Central memory CD8-positive, alpha-beta T cell (primary cell): ENCODE measurements at places on chromosomes 12 and 14.

GRCh38 chr14:58059126-58059525, 92.9 kb downstream of the ARMH4 start:
- H3K4me1 ChIP-seq = no peaks in the 10 kb centered on the region
- no peak for DNase-seq
- H3K27me3 ChIP-seq = peaks cover 47% of the 10 kb centered on the region
- no peak overlapping the region for H3K4me3 ChIP-seq

DNA sequence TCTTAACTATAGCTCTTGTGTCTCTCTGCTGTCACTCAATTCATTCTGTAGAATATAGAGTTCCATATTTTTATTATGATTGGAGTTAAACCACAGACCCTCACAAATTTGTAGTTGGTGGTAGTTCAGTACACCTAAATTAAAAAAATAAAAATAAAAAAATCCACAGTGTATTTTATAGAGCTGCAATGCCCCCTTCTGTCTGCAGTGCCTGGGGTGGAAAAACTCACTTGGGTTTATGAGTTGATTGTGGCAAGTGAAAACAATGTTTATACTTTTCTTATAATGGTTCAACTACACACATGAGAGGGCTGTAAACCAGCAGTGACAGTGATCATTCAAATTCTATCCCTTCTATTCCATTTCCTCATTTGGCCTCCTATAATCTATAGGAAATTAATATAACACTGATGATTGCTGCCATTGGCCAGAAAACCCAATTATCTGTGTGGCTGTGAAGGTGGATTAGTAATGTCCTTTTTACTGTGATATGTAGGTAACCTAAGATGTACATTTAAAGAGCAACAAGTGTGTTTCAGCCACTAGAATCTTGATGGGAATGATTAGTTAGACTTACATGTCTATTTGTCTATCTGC, 166.9 kb upstream of the LRIG3 start:
- H3K4me1 ChIP-seq = no peaks in the 10 kb centered on the region

- no peaks in the 10 kb centered on the region for H3K27me3 ChIP-seq
- H3K4me3 ChIP-seq = peak overlapping the region; percentile 73
- no peak for DNase-seq
- H3K36me3 ChIP-seq = peaks cover 5% of the 10 kb centered on the region
- peak overlapping the region; percentile 88 for H3K27ac ChIP-seq
- peaks cover 26% of the 10 kb centered on the region for H3K4me1 ChIP-seq
These were observed 113.6 kb upstream of the RAP1B start for GRCh38 chr12:68497107-68497506.

DNA sequence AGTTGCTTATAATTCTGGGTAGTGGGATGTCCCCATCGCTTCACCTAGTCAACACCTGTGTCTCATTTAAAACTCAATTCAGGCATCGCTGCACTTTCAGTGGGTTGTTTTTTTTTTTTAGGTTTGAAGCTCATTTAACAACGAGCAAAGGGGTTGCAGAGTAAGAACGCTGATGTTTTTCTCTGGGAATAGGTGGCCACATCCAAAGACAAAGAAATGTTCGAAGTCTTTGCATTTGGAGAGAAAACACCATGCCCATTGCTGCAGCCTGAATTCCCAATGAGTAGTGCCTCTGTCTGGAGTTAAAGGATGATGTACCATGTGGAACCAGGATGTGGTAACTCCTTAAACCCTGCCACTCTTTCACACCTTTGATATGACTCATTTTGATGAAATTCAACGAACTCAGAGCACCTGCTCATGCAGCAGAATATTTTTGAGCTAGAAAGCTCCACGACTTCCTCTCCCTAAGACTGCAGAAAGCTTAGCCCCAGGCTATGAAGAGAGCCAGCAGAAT, 35.1 kb upstream of the BATF start:
- H3K27me3 ChIP-seq = no peaks in the 10 kb centered on the region
- no peak overlapping the region for H3K4me3 ChIP-seq
- DNase-seq = no peak
- H3K4me1 ChIP-seq = peaks cover 20% of the 10 kb centered on the region
- no peak overlapping the region for H3K27ac ChIP-seq

GRCh38 chr14:53295985-53296582, 143.0 kb upstream of the DDHD1 start:
- no peaks in the 10 kb centered on the region for H3K36me3 ChIP-seq
- no peak overlapping the region for H3K4me3 ChIP-seq
- no peak overlapping the region for H3K27ac ChIP-seq
